HTR-8/SVneo (cell line): ENCODE measurements at places on chromosomes 3 and 15.

DNA sequence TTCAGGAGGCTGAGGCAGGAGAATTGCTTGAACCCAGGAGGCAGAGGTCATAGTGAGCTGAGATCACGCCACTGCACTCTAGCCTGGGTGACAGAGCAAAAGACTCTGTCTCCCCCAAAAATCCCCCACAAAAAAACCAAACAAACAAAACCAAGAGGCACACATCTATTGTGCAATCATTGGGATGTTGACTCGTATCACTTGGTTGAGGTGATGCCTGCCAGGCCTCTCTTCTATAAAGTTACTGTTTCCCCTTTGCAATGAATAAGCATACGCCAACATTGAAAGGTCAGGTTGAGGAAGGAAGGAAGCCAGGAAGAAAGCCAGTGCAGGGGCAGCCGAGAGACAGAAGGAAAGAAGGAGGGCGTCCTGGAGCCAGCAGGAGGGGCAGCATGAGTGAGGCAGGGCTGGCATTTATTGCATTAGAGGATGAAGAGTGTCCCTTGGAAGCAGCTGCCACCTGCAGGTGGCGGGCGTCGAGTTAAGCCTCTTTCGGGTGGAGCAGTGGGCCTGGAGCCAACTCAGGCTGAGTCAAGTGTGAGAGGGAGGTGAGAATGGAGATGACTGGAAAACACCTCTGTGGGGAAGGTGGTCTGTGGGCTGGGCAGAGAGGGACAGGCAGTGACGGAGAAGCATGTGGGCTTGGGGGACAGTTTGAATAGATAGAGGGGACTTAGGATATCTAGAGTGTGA is 8.3 kb upstream of the CSPG4 start:
- peak; percentile 55 for DNase-seq

GRCh38 chr15:39784125-39784524 is 1.5 kb upstream of the FSIP1 start:
- DNase-seq, result no peak

DNA sequence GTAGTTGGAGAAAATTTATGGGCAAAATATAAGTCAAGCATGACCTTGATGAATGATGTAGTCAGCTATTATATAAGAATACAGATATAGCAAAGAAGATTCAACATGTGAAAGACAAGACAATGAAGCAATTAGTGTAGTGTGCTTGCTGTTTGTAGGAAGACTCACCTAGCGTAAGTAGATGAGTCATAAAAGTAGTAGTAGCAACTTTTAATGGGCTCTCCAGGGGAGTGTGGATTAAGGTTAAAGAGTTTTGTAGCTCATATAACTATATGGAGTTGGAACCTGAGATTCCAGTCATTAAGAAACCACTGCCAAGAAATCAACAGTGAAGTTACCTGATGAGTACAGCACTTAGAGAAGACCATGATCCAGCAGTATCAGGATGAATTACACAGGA is 444.7 kb upstream of the CNTN3 start:
- DNase-seq, result no peak

DNA sequence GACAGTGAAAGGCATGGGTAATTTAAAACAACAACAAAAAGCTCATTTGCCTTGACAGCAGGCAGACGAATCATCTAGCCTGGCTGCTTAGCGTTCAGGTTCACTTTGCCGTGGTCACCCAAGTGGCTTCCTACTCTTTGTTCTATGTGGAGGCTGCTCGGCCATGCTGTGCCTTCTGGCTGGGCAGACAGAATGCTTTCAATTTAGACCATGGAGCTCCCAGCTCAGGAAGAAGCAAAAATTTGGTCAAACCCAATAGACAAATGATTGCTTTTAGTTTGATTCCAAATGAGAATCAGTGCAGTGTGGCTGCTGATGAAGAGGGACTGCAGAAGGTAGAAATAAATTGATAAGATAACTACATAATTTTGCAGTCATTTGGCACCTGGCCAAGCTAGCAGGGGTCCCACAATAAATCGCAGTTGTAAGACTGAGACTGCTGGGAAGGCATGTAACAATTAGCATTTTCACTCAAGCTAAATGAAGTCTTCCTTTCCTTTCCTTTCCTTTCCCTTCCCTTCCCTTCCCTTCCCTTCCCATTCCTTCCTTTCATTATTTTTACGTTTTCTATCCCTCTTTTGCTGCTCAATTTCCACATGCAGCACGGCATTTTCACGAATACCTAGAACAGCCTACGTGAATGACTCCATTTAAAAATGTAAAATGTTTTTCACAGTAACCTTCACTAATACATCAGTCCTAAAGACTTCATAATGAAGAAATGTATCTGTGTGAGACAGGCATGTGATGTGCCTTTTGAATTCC is 360.4 kb upstream of the TGFBR2 start:
- DNase-seq, result no peak

GRCh38 chr15:99957642-99958013 is 224.4 kb upstream of the LYSMD4 start:
- no peak for DNase-seq

DNA sequence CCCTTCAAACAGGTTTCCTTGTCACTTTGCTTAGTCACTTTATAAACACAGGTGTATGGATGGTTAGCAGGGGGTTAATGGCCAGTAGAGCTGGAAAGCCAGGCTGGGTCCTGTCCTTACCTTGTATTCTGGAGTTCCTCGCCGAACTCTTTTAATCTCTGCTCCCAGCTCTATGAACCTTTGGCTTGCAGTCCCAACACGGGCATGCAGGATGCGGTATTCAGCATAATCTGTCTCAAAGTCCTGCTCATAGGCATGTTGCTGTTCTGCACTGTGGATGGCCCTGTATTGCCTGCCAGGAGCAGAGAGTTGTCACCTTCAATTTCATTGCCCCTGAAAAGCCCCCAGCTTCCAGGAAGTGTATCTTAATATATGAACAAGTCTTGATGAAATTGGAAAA is 2.7 kb downstream of the ELL3 start:
- no peak for DNase-seq

DNA sequence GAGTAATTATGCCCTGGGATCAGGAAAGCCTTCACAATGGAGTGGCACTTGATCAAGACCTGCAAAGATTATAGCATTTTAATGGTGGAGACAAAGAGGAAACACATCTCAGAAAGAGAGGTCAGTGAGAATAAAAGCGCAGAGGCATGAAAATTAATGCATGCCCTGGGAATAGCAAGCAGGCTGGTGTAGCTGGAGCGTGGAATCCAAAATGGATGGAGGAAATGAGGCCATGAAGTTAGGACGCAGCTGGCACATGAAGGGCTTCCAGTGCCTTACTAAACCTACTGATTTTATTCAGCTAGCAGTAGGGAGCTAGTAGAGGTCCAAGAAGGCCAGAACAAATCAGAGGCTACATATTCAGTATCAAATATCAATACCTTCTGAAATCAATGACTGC is 38.1 kb downstream of the TMEM212 start:
- DNase-seq, result no peak

DNA sequence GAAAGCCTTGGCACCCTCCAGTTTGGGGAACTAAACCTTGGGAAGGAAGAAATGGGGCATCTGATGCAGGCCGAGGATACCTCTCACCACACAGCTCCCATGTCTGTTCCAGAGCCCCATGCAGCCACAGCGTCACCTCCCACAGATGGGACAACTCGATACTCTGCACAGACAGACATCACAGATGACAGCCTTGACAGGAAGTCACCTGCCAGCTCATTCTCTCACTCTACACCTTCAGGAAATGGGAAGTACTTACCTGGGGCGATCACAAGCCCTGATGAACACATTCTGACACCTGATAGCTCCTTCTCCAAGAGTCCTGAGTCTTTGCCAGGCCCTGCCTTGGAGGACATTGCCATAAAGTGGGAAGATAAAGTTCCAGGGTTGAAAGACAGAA is 7.7 kb downstream of the MAP1A start:
- DNase-seq, result no peak

GRCh38 chr3:61535826-61536225 is 25.5 kb upstream of the PTPRG start:
- DNase-seq, result no peak

- no peak for DNase-seq
Observed at GRCh38 chr3:39757307-39757706, 52.1 kb upstream of the MYRIP start.

DNA sequence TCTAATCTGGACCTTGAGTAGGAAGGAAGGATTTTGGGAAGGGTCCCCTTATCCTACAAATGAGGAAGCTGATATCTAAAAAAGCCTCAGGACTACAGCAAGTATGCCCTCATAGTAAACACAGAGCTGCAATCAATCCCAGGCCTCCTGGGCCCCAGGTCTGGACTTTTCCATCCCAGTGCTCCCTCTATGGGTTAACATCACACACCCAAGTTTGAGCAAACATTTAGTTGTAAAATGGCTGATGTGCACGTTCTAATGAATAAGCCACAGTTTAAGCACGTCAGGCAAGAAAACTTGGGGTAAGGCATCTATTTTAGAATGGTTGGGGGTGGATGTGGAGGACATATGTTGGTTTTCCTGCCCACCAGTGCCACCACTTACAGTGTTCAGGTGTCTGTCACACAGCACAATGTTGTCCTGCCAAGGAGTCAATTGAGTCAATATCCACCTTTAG is 44.3 kb upstream of the UBE2E1 start:
- DNase-seq, result peak; percentile 68
